Activated naive CD8-positive, alpha-beta T cell treated with anti-CD3 and anti-CD28 coated beads, Interleukin-2, amount 50 U/mL, for 24 hours (primary cell): ENCODE measurements at places on chromosomes 5 and 9.

DNA sequence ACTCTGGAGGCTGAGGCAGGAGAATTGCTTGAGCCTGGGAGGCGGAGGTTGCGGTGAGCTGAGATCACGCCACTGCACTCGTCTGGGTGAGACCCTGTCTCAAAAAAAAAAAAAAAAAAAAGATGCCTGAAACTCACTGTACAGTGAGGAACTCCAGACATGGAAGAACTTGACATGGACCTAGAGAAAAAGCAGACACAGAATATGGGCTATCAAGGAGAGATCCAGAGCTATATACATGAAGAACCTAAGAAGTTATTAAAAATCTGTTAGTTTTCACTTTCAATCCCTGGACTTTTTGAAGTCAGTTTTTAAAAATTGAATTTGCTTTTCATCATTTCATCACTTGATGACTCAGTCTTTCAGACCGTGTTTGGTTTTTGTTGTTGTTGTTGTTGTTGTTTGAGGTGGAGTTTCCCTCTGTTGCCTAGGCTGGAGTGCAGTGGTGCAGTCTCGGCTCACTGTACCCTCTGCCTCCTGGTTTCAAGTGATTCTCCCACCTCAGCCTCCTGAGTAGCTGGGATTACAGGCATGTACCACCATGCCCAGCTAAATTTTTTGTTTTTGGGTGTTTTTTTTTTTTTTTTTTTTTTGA, 20.3 kb downstream of the PAIP2 start:
- no peak overlapping the region for H3K27ac ChIP-seq
- peaks cover 21% of the 10 kb centered on the region for H3K36me3 ChIP-seq
- peaks cover 15% of the 10 kb centered on the region for H3K4me1 ChIP-seq

DNA sequence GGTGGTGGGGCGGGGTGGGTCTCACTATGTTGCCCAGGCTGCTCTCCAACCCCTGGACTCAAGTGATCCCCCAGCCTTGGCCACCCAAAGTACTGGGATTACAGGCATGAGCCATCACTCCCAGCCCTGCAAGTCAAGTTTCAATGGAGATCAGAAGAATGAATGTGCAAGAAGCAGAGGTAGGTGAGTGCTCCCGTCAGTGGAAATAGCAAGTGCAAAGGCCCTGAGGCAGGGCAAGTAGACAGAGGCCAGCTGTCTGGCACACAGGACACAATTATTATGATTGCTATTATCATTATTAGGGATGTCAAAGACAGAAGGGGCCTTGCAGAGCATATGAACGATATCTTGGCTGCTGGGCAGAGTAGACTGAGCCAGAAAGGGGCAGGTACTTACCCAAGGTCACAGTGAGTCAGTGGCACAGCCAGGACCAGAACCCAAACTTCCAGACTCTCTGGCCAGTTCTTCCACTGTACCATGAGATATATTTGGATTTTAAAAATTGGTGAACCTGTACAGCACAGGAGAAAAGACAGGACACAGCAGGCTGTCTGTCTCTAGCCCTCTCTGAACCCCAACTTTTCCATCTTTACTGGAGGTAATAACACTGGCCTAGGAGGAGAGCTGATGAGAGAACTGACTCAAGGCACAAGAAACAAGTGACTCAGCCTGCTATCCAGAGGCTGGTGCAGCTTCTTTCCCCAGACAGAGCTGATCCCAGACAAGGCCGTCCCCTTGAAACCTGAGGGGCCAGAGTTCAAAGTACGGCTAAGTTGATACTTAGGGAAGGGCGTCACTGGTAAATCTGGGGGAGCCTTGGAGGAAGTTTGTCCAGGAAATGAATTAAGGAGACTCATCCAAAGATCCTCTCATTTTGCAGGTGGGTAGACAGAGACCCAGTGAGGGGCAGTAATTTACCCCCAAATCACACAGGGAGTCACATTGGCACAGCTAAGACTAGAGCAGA, 1.4 kb downstream of the HDHD3 start:
- peaks cover 13% of the 10 kb centered on the region for H3K4me1 ChIP-seq
- H3K4me3 ChIP-seq, result peak overlapping the region; percentile 78
- peaks cover 5% of the 10 kb centered on the region for H3K27me3 ChIP-seq
- no peaks in the 10 kb centered on the region for H3K36me3 ChIP-seq
- DNase-seq, result no peak
- peak overlapping the region; percentile 61 for H3K27ac ChIP-seq

DNA sequence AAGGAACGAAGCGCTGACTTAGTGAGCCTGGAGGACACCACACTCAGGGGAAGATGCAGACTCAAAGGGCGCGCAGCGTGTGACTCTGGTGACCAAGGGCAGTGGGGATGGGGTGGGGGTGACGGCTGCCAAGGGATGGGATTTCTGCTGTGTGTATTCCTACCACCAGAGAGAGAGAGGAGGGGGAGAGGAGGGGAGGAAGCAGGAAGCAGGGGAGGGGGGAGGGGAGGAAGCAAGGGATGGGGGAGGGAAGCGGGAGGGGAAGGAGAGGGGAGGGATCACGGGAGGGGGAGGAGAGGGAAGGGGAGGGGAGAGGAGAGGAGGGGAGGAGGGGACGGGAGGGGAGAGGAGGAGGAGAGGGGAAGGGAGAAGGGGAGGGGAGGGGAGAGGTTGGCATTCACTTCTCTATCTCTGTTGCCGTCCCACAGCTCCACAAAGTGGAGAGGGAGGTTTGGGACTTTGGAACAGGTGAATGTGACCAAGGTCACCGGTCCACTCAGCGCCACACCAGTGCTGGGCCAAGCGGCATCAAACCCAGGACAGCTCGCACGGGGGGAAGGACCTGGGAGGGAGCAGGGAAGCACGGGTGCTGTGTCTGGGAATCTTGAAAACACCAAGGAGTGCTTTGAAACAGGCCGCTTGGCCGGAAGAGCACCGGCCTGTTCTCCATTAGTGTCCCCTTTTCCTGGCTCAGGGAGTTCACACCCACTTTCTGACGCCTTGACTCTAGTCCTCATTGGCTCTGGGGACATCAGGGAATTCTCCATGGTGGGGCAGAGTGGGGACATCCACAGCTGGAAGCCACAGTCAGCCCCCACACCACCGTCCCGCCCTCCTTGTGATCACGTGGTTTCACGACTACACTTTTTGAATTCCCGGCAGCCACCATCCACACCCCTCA, 77.4 kb downstream of the VAV2 start:
- no peaks in the 10 kb centered on the region for H3K36me3 ChIP-seq
- no peak for DNase-seq
- H3K4me1 ChIP-seq, result no peaks in the 10 kb centered on the region
- H3K27me3 ChIP-seq, result peaks cover 5% of the 10 kb centered on the region
- no peak overlapping the region for H3K4me3 ChIP-seq

DNA sequence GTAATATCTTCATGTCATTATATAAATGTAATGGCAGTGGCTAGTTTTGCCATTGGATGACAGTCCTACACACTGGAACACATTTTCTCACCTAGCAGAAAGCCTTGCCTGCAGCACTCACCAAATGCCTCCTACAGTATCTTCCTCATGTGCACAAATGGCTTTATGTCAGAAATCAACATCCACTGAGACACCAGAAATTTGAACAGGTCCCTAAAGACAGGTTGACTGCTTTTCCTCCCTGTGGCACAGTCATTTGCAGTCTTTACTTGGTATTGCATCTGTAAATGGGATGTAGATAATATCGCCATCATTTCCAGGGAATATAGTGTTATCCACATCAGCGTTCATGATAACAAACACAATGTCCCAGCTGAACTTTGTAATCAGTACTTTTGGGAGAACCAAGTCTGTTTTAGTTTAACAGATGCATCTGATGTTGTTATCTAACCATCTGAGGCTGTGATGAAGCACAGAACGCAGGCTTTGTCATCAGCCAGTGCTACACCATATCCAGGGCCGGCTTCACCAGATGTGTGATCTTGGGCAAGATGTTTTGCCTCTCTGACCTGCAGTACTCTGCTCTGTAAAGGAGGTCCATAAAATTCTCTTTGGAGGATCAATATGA, 83.9 kb upstream of the TAS2R1 start:
- no peaks in the 10 kb centered on the region for H3K4me1 ChIP-seq
- DNase-seq, result no peak
- no peaks in the 10 kb centered on the region for H3K27me3 ChIP-seq
- H3K27ac ChIP-seq, result no peak overlapping the region
- no peaks in the 10 kb centered on the region for H3K36me3 ChIP-seq

GRCh38 chr9:85276741-85277140, 465.0 kb downstream of the AGTPBP1 start:
- no peak for DNase-seq
- H3K27ac ChIP-seq, result no peak overlapping the region
- H3K4me3 ChIP-seq, result no peak overlapping the region
- no peaks in the 10 kb centered on the region for H3K36me3 ChIP-seq

DNA sequence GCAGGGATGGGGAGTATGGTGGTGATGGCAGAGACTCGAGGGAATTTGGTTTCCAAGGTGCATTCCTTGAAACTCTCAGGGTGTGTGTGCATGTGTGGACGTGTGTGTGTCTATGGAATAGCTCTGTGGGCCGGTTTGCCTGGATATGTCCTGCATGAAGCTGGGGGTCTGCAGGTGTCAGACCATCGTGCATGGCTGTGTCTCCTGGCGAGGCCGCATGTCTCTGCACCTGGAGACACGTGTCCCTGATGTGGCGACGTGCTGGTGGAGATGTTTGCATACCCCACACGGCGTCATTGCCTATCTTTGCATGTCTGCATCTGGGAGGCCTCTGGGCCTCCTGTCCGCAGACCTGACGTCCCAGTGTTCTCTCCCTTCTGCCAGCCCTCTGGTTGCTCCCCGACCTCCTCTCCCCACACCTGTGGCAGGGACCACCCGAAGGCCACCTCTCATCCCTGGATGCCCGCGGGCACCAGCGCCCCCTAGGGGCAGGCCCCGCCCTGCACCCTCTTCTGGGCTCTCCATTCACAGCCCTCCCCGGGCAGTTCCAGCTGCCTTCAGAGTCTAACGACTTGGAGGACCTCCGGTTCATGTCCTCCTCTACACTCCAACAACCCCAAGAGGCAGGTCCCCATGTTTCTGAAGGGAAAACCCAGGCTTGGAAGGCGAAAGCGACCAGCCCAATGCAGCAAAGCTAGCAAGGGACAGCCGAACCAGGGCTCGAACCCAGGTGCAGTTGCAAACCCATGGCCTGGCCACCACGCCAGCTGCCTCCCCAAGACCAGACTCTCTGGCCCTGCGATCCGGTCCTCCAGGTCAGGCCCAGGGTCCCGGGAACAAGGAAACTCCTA, 88.6 kb downstream of the LMX1B start:
- no peaks in the 10 kb centered on the region for H3K36me3 ChIP-seq
- peaks cover 18% of the 10 kb centered on the region for H3K4me1 ChIP-seq
- DNase-seq, result peak; percentile 57
- no peak overlapping the region for H3K4me3 ChIP-seq
- H3K27me3 ChIP-seq, result peaks cover 35% of the 10 kb centered on the region
- no peak overlapping the region for H3K27ac ChIP-seq

DNA sequence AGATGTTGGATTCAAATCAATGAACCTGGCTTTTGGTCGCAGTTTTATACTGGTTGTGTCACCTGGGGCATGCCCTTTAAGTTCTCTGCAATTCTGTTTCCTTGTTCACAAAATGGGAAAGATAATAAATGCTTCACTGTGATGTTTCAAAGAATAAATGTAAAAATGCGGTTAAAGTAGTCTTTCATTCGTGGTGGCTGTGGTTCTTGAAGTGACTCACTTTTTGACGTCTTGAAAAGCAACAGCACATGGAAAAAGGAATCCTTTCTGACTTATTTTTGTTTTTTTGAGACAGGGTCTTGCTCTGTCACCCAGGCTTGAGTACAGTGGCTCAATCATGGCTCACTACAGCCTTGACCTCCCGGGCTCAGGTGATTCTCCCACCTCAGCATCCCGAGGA, 88.4 kb upstream of the SLIT3 start:
- peaks cover 4% of the 10 kb centered on the region for H3K27me3 ChIP-seq
- peaks cover 1% of the 10 kb centered on the region for H3K4me1 ChIP-seq
- H3K36me3 ChIP-seq, result no peaks in the 10 kb centered on the region

DNA sequence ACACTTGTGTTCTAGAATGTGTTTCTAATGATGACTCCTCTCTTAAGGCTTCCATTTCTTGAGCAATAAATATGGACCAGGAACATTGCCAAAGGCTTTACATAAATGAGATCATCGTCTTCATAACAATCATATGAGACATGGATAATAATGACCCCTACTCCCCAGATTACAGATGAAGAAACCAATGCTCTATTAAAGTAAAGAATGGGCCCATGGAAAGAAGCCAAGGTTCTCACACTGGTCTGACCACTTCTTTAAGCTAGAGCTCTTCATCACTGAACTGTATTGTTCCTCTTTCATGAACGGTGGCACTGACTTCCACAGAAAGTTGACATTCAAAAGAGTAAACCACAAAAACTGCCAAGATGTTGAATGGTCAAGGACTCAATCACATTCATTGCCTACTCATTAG, 65.3 kb downstream of the MARCHF3 start:
- H3K4me1 ChIP-seq, result peaks cover 15% of the 10 kb centered on the region
- no peaks in the 10 kb centered on the region for H3K27me3 ChIP-seq
- no peak overlapping the region for H3K27ac ChIP-seq
- peaks cover 2% of the 10 kb centered on the region for H3K36me3 ChIP-seq
- H3K4me3 ChIP-seq, result no peak overlapping the region

DNA sequence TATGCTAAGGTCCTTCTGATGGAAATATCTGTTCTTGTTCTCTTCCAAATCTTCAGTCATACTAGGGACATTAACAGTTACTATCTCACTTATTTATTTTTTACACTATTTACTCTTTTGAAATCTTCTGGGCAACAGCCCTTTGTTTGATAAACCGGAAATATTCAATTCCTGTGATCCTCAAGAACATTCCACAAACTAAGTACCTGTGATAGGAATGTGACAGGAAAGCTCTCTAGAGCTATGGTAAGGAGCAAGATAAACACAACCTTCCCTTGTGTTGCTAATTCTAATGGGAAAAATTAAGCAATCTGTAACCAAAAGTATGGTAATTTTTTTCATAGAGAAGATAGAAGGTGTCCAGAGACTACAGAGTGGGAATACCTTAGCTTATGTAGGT, 22.0 kb upstream of the ANKRD34B start:
- H3K36me3 ChIP-seq, result no peaks in the 10 kb centered on the region
- no peak overlapping the region for H3K27ac ChIP-seq
- DNase-seq, result no peak
- H3K27me3 ChIP-seq, result peaks cover 5% of the 10 kb centered on the region
- no peak overlapping the region for H3K4me3 ChIP-seq
- no peaks in the 10 kb centered on the region for H3K4me1 ChIP-seq

GRCh38 chr9:95852059-95853032, 23.1 kb upstream of the ERCC6L2 start:
- no peak for DNase-seq
- peaks cover 33% of the 10 kb centered on the region for H3K4me1 ChIP-seq
- no peaks in the 10 kb centered on the region for H3K27me3 ChIP-seq

GRCh38 chr5:80625230-80625629, 29.2 kb upstream of the MSH3 start:
- H3K36me3 ChIP-seq, result peaks cover 30% of the 10 kb centered on the region
- H3K27me3 ChIP-seq, result no peaks in the 10 kb centered on the region
- H3K4me3 ChIP-seq, result no peak overlapping the region
- H3K27ac ChIP-seq, result no peak overlapping the region
- H3K4me1 ChIP-seq, result no peaks in the 10 kb centered on the region
